Lung (tissue), 17 donors: ENCODE measurements at places on chromosomes 13 and 19. TPM values are rescaled to one million over a fixed set of nuclear protein-coding genes. Genes with fewer than 3 reads are reported as not detected.

DNA sequence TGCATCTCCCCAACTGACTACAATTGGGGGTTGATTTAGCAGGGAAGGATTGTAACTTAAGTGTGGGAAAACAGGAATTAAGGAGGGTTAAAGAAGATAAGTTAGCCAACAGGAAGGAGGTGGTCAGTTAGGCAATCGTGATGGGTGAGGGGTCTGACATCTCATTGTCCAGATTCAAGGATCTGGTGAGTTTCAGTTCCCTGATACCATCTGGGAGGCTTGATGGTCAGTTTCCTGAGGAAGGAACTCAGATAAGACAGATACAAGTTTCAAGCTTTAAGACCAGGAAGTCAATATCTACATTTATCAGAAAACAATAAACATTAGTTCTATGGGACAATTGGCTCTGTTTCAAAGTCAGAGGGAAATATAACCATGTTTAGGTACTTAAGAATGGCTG lies 601.8 kb downstream of the SLITRK6 start:
- no peak for DNase-seq
- H3K4me1 ChIP-seq, result no peaks in the 10 kb centered on the region
- H3K27ac ChIP-seq, result no peak overlapping the region
- no peaks in the 10 kb centered on the region for H3K36me3 ChIP-seq
- no peak overlapping the region for H3K4me3 ChIP-seq

Gene LAIR1
- 27.4 TPM for total RNA-seq

- H3K4me3 ChIP-seq, result no peak overlapping the region
- H3K27ac ChIP-seq, result no peak overlapping the region
- H3K36me3 ChIP-seq, result no peaks in the 10 kb centered on the region
- DNase-seq, result no peak
- peaks cover 4% of the 10 kb centered on the region for H3K27me3 ChIP-seq
Observed at GRCh38 chr13:108326309-108326708, 56.8 kb downstream of the TNFSF13B start.

- H3K4me1 ChIP-seq, result no peaks in the 10 kb centered on the region
- no peaks in the 10 kb centered on the region for H3K36me3 ChIP-seq
- no peak overlapping the region for H3K27ac ChIP-seq
- no peak for DNase-seq
Observed at GRCh38 chr13:58369936-58370335, 738.4 kb downstream of the PCDH17 start.

DNA sequence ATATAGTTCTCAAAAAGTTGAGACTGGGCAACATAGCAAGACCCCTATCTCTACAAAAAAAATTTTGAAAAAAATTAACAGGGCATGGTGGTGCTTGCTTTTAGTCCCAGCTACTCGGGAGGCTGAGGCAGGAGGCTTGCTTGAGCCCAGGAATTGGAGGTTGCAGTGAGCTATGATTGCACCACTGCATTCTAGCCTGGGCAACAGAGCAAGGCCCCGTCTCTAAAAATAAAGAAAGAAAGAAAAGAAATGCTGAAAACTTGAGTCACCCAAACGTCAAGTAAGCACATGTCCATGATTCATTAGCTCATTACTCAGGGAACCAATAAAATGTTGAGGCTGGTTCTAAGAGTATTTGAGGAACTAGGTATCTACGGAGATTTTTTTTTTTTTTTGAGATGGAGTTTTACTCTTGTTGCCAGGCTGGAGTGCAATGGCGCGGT lies 33.9 kb upstream of the SEMA6B start:
- DNase-seq, result no peak
- no peak overlapping the region for H3K27ac ChIP-seq
- peaks cover 13% of the 10 kb centered on the region for H3K27me3 ChIP-seq
- H3K4me3 ChIP-seq, result no peak overlapping the region
- no peaks in the 10 kb centered on the region for H3K4me1 ChIP-seq

Gene CEACAM3
- total RNA-seq, result 3.1 TPM

DNA sequence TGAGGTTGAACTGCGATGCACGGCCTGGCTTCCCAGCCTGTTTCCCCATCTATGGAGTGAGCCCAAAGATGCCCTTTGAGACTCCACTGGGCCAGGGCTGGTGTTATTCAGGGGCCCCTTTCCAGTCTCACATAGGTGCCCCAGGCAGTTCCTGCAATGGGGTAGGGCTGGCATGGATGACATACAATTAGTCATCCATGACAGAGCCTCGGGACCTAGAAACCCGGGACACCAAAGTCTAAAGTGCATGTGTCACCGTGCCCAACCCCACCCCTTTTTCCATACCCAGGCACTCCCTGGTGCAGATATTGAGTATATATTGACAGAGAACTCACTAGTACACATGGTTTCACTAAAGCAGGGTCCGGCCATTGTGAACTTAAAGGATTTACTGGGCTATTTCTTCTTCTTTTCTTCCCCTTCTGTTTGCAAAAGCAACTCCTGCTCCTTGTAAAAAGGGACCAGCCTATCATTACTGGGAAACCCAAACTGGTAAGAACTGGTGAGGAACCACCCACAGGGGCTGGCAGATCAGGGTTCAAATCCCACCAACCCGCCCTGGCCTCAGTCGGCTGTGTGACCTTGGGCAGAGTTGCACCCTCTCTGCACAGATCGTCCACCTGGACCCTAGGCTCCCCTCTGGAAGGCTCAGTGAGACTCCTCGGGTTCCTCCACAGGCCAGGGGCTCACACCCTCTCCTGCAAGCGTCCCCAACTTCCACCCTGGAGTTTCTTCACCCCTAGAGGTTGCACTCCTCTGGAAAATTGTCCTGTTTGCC lies 2.7 kb downstream of the B3GNT3 start:
- no peak overlapping the region for H3K4me3 ChIP-seq
- DNase-seq, result no peak
- H3K36me3 ChIP-seq, result no peaks in the 10 kb centered on the region
- no peaks in the 10 kb centered on the region for H3K4me1 ChIP-seq

DNA sequence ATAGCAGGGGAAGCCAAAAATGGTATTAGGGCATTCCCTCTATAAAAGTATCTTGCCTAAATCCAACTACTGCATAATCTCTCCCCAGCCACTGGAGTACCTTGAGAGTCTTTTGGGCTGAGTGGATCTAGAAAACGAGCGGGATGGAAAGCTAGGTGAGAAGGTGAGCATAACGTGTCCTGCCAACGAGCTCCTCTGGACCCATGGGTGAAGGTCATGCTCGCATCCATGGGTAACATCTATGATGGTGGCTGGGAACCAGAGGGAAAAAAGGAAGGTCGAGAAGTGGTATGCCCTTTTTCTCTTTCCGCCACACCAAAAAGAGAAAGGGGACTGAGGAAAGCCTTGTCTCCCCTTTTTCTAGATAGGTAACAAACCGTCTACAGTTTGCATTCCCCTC lies 63.0 kb downstream of the ZNF208 start:
- H3K4me1 ChIP-seq, result no peaks in the 10 kb centered on the region
- no peaks in the 10 kb centered on the region for H3K36me3 ChIP-seq
- no peak overlapping the region for H3K4me3 ChIP-seq
- no peaks in the 10 kb centered on the region for H3K27me3 ChIP-seq
- H3K27ac ChIP-seq, result no peak overlapping the region

DNA sequence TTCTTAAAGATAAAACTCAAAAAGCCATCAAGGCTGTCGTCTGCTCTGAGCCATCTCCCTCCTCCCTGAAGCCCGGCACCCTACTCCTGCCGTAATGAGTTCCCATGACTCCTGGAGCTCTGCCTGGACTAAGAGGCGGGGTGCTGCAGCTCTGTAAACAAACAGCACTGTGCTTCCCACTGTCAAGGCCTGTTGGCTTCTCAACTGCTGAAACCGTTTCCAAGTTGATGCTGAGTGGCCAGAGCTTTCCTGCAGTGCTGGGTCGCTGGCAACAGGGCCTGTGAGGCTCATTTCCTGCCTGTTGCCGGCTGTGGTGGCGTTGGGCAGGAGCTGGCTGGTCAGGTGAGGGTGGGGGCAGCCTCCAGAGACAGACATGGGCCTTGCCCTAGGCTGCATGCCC lies 26.7 kb upstream of the ISYNA1 start:
- H3K27ac ChIP-seq, result peak overlapping the region; percentile 47
- H3K36me3 ChIP-seq, result no peaks in the 10 kb centered on the region
- H3K4me1 ChIP-seq, result peaks cover 22% of the 10 kb centered on the region
- no peak overlapping the region for H3K4me3 ChIP-seq
- peak; percentile 95 for DNase-seq
- H3K27me3 ChIP-seq, result no peaks in the 10 kb centered on the region

Gene LILRA1
- total RNA-seq, result 2.1 TPM

- no peaks in the 10 kb centered on the region for H3K4me1 ChIP-seq
- DNase-seq, result no peak
- no peaks in the 10 kb centered on the region for H3K36me3 ChIP-seq
- H3K27me3 ChIP-seq, result no peaks in the 10 kb centered on the region
Observed at GRCh38 chr13:93736909-93737308, 510.3 kb downstream of the GPC6 start.

- no peak overlapping the region for H3K27ac ChIP-seq
- H3K27me3 ChIP-seq, result no peaks in the 10 kb centered on the region
- H3K36me3 ChIP-seq, result no peaks in the 10 kb centered on the region
- no peaks in the 10 kb centered on the region for H3K4me1 ChIP-seq
Observed at GRCh38 chr13:40316301-40316700, 350.1 kb downstream of the FOXO1 start.

GRCh38 chr13:78868991-78869390 lies 210.0 kb upstream of the OBI1 start:
- H3K27me3 ChIP-seq, result no peaks in the 10 kb centered on the region
- no peak overlapping the region for H3K4me3 ChIP-seq
- no peaks in the 10 kb centered on the region for H3K36me3 ChIP-seq
- no peak for DNase-seq
- no peaks in the 10 kb centered on the region for H3K4me1 ChIP-seq

DNA sequence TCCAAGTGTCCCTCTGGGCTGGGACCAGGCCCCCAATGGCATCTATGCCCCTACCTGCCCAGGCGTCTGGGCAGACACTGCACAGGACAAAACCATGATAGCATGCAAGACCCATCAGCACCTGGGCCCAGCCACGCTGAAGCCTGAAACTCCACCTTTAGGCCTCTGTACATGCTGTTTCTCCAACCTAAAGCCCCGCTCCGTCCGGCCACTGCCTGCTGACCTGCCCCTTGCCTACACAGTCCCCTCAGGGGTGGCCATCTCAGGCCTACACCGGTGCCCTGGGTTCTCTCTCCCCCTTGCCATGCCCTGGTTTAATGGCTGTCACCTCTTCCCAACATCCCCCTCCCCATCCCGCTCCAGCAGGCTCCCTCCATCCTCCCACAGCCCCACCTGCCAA lies 15.3 kb downstream of the GJA3 start:
- H3K27ac ChIP-seq, result no peak overlapping the region
- H3K27me3 ChIP-seq, result no peaks in the 10 kb centered on the region
- H3K4me1 ChIP-seq, result no peaks in the 10 kb centered on the region
- no peak for DNase-seq

Gene DLL3
- not detected for total RNA-seq

- no peak overlapping the region for H3K4me3 ChIP-seq
- H3K27ac ChIP-seq, result no peak overlapping the region
- no peaks in the 10 kb centered on the region for H3K27me3 ChIP-seq
- H3K36me3 ChIP-seq, result no peaks in the 10 kb centered on the region
Observed at GRCh38 chr13:73324842-73325722, 266.3 kb downstream of the KLF5 start.

- no peaks in the 10 kb centered on the region for H3K27me3 ChIP-seq
- H3K36me3 ChIP-seq, result no peaks in the 10 kb centered on the region
- no peak overlapping the region for H3K4me3 ChIP-seq
- no peak overlapping the region for H3K27ac ChIP-seq
- no peak for DNase-seq
- no peaks in the 10 kb centered on the region for H3K4me1 ChIP-seq
Observed at GRCh38 chr13:80037505-80037888, 303.4 kb downstream of the SPRY2 start.

Gene LRRC63
- 0.83 TPM for total RNA-seq

GRCh38 chr13:44763615-44764301 lies 187.6 kb upstream of the TSC22D1 start:
- H3K27ac ChIP-seq, result no peak overlapping the region
- peaks cover 6% of the 10 kb centered on the region for H3K4me1 ChIP-seq
- H3K4me3 ChIP-seq, result no peak overlapping the region
- no peaks in the 10 kb centered on the region for H3K36me3 ChIP-seq

DNA sequence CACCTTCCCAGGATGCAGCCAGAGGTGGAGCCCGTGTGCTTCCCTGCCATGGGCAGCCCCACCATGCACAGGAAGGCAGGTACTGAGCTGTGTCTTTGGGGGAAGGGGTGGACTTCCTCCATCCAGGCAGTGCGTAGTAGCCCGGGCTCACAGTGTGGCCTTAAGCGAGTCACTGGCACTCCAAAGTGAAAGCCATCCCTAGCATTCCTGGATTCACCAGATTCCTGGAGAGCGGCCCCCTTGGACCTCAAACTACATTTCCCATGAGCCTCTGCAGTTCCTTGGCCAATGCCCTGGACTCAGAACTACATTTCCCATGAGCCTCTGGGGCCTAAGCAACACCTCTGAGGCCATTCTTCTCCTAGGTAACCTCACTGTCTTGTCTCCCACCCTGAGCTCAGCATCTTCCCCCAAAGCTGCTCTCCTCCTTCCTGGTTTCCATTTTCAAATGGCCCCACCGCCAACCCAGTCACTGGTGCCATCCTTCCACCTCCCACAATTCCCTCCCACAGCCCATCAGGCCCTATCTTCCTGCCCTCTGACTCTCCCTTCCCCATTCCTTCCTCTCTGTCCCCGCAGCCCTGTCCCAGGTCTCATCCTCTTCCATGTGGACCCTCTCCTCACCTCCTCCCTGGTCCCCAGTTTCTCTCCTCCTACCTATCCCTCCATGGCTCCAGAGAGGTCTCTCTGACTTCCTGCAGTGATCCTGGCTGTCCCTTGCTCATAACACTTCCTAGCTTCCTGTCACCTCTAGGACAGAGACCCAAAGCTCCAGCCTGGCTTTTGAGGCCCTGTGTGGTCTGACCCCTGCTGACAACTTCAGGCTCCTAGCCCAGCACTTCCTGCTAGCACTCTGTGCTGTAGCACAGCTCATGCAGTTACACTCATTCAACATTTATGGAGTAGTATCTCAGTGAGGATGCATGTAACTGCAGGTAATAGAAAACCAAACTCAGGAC lies at the start of gene C19orf81:
C19orf81 (plus strand) TSS at position 13 of the 959 bp plus-strand sequence; CDS start at position 13, 0 bp downstream.
- no peaks in the 10 kb centered on the region for H3K36me3 ChIP-seq
- no peak within 1 kb of the TSS for H3K4me3 ChIP-seq
- DNase-seq, result no peak
- H3K27me3 ChIP-seq, result peaks cover 23% of the 10 kb centered on the region
- H3K4me1 ChIP-seq, result no peaks in the 10 kb centered on the region
- H3K27ac ChIP-seq, result no peak within 1 kb of the TSS

DNA sequence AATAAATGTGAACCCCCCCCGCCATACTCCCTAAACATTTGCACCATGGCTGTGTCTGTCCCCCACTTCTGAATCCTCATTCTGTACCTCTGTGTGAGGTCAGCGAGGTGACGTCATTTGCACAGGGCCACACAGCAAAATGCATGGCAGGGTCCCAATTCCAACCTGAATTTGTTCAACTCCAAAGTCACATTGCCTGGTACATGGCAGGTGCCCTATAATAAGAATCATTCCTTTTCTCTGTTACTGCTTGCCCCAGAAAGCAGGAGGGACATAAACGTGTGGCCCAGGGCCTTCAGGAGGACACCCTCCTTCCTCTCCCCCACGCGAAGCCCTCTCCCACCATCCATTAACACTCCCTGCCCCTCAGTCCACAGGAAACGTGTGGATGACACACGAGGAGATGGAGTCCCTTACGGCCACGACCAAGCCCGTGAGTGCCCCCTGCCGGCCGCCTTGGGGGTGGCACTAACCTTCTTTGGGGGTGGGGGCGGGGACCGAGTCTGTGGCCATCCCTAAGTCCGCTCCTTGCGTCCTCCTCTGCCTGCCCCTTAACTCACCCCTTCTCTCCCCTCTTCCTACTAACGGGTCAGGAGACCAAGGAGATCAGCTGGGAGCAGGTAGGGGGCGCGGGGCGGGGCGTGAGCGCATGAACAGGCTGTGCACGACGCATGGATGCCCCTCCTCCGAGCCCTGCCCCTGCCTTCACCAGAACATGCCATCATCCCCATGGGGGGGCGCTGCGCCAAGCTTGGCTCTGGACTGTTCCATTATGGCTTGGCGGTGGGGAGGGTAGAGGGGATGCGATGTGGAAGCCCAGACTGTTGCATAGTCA lies 9.4 kb downstream of the HRC start:
- no peak overlapping the region for H3K27ac ChIP-seq
- H3K4me1 ChIP-seq, result peaks cover 13% of the 10 kb centered on the region
- H3K36me3 ChIP-seq, result no peaks in the 10 kb centered on the region
